ENCODE measurements at places on chromosomes 5 and 9.
A peak's percentile ranks its signal among the peaks of the same experiment; 100 is the strongest.

- no peak for DNase-seq
Observed at GRCh38 chr5:151093476-151093889, 12.6 kb upstream of the TNIP1 start.

DNA sequence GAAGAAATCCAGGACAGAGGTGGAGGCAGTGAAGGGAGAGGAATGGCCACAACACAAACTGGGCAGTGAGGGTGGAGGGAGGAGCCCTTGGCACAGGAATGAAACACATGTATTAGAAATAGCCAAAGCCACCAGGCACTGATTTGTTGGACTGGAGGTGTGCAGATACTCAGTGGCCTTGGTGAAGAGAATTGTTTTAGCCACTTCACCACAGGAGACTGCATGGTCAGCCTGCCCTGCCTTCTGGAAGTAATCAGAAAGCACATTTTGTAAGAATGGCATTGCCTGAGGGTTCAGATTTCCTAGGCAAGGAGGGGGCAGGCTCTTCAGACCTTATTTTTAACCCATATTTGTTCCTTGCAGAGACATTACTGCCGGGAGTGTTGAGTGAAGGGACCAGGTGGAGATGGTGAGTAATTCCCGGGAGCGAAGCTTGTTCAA lies 2.2 kb downstream of the SGCD start:
- DNase-seq = no peak

DNA sequence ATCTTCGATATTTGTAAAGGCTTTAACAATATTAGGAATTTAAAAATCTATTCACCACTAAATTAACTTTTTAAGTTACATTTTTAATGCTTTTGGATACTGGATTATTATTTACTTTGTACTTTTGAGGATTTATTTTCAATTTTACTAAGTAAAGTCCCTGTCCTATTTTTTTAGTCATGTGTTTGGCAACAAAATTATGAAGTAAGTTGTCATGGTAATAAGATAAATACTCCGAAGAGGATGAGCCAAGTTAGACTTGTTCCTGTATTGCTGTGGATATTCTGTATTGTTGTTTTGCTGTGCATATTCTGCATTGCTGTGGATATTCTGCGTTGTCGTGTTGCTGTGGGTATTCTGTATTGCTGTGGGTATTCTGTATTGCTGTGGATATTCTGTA lies 210.1 kb downstream of the MTRR start:
- no peak for DNase-seq

- DNase-seq = no peak
Observed at GRCh38 chr9:37923118-37923795, 19.3 kb upstream of the SLC25A51 start.

GRCh38 chr9:110206389-110206788 lies 1.6 kb downstream of the C9orf152 start:
- no peak for DNase-seq

DNA sequence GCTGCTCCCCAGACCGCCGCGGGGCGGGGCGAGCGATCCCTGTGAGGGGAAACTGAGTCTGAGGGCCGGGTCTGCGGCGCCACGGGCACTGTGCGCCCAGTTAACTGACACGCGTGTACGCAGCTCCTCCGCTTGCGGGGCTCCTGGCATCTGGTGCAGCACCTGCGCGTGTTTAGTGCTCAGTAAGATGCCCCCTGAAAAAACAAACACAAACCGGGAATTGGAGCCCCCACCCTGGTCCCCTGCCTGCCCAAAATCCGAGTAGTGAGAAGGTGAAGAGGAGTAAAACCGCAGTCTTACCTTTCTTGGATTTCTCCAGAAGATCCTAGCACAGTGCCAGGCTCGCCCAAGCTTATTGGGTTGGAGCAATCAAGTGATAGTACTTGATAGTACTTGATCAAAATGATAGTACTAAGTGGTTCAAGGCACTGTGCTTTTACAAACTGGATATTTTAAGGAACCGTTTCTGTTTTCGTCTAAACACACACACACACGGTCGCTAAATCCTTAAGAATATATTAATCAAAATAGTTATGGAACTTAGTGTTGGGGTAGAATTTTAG lies 2.7 kb upstream of the TRAF1 start:
- no peak for DNase-seq

GRCh38 chr9:98501819-98502218 lies 206.9 kb downstream of the GABBR2 start:
- DNase-seq = no peak

GRCh38 chr5:155466851-155467250 lies 453.3 kb downstream of the KIF4B start:
- no peak for DNase-seq

- DNase-seq = no peak
Observed at GRCh38 chr9:128257086-128257825, 18.6 kb downstream of the GOLGA2 start.

DNA sequence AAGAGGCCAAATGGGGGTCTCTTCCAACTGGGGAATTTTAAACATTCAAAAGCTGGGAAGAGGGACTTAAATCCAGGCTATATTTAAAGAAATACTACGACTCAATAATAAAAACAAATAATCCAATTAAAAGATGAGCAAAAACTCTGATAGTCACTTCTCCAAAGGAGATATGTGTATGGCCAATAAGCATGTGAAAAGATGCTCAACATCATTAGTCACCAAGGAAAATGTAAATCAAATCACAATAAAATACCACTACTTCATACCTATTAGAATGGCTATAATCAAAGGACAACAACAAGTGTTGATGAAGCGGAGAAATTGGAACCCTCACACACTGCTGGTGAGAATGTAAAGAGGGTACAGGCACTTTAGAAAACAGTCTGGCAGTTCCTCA lies 130.4 kb downstream of the CDK5RAP2 start:
- no peak for DNase-seq

- no peak for DNase-seq
Observed at GRCh38 chr9:109072821-109073435, 46.8 kb downstream of the TMEM245 start.

DNA sequence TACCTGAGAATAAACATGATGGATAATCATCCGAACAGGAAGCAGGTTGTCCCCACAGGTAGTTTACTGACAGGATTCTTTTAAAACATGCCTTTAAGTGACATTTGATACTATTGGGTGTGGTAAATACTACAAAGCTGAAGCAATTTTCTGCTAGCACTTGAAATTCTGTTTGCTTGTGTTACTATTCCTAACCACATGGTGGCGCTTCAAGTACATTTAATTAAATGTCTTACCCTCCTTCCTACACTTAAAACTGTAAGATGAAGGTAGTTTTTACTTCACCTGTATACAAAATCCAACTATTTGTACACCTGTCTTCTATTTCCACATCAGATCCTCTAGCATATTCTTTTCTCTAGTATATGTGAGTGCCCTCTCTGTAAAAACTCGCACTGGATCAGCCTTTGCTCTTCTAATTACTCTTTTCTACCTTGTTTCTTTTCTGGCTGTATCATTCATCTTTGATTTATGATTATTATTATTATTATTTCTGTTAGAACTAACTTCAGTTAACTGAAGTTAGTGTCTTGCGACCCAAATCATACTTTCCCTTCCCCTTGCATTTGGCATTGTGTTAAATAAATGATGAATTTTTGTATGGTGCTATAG lies 18.4 kb downstream of the SLC25A46 start:
- no peak for DNase-seq

- DNase-seq = peak; percentile 26
Observed at GRCh38 chr9:105405514-105406131, 42.2 kb upstream of the FSD1L start.
